ENCODE measurements at places on chromosomes 2 and 18.
A peak's percentile ranks its signal among the peaks of the same experiment; 100 is the strongest.

DNA sequence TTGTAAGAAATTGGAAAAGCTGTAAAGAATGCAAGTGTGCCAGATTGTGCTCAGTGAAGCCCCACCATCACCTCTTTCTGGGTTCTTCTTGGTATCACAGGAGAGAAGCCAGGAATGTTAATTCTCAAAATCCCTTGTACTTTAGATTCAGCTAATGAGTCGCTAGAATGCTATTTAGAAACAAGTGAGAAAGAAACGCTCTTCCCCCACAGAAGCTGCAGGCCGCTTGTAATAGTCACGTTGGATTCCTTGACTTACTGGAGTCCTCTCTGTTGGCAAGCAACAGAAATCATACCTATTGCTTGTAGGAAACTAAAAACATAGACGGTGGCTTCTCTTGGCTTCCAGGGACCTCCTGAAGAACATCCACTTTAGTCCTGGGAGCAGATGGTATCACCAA is 375.6 kb upstream of the LRATD1 start:
- DNase-seq = no peak

- DNase-seq = no peak
Measured at GRCh38 chr2:113084249-113085000, 16.7 kb downstream of the IL1F10 start.

DNA sequence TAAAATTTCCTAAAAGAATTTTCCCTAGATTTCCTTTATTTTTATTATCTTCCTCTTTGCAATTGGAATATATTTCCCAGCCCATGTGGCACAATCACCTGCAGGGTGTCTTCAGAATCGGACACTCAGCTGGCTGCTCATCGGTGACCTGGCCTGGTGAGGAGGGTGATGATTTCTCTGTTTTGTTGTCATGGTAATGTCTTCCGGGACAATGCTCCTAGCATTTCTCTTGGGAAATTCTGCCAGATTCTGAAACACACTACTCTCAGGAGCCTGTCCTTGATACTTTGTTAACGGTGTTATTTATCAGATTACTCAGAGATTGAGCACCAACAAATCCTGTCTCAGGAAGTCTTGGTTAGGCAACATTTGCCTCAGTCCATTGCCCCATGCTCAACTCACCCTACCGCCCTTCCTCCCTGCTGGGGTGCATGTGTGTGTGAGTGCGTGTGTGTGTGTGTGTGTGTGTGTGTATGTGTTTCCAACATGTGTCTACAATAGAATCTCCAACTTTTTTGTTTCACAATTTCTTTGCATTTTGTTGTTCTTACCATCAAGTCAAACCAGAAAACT is 70.3 kb downstream of the MYT1L start:
- DNase-seq = no peak

- no peak for DNase-seq
Measured at GRCh38 chr2:55885127-55885943, 38.2 kb downstream of the EFEMP1 start.

DNA sequence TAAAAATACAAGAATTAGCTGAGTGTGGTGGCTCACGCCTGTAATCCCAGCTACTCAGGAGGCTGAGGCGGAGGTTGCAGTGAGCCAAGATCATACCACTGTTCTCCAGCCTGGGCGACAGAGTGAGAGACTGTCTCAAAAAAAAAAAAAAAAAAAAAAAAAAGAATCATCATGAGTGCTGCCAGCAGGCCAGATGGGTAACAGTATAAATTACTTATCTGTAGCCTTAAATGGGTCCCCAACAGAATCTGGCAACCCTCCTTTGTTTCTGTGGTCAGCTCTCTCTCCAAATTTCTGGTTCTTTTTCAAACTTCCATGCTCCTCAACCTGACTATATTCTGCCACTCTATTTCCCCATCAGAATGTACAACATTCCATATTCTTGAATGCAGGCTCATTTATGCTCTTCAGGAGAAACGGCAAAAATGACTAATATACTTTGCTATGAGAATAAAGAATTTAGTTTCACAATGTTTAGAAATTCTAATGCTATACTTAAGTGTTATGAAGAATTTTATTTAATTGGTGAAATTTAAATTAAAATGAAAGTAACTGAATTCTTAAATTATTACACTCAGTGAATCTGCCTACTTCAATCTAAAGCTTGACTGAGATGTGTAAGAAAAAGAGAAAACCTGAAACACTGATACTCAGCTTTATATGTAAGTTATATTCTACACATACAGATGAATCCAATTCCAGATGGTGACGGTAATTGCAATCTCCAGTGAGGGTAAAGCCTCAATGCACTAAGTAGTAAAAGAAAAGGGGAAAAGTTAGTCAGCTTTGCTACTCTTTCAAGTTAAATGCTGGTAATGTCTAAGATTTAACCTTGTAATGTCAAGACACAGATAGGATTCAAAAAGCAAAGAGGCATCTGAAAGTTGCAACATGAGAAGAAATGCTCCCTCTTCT is 24.8 kb downstream of the LPIN2 start:
- peak; percentile 25 for DNase-seq

DNA sequence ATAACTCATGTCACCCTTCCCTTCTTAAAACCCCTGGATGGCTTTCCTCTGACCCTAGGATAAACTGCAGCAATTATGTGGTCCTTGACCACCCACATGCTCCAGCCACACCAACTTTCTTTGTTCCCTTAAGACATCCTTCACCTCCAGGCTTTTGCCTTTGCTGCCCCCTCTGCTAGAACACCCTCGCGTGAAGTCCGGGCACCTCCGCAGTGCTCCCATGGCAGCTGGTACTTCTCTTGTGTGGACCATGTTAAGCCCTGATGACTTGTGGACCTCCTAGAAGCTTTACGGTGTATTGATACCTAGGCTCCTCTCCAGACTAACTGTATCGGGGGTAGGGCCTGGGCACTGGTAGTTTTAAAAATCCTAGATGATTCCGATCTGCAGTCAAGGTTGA is 824 bp upstream of the ABHD1 start:
- no peak for DNase-seq

GRCh38 chr2:85998071-85998991 is 107.4 kb downstream of the POLR1A start:
- peak; percentile 49 for DNase-seq

DNA sequence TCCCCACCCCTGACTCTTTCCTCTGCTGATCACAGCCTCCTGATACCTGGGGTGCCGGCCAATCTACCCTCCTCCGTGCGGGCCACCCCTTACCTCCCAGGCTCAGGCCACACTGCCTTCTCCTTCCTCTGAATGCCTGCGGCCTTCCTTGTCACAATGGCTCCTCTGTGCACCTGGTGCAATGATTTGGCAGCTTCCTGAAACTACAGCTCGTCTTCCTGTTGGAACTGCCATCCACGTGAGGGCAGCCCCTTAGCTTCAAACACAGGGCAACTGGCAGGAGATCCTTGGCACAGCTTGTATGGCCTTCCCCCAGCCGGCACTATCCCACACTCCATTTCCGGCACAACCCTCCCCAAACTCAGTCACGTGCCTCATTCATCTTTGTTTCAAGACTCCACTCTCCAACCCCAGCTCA is 69.0 kb downstream of the STPG4 start:
- DNase-seq = no peak

- DNase-seq = no peak
Measured at GRCh38 chr2:237860273-237860935, 981 bp downstream of the RAMP1 start.

DNA sequence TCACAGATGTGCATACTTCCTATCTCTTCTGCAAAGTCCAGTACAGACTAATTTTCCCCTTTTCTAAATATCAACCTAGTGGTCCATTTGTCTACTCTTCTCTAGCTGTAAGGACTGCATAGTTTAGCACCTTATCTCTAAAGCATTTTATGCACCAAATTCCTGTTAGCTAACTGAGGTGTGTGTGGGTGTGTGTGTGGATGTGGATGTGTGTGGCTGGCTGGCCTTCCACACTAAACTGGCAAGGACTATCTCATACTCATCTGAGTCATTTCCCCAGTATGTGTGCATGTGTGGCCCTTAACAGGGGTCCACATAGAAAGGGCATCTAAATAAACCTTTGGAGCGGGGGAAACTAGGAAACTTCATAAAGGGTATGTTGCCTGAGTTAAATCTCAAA is 139.6 kb downstream of the TTC32 start:
- DNase-seq = no peak

DNA sequence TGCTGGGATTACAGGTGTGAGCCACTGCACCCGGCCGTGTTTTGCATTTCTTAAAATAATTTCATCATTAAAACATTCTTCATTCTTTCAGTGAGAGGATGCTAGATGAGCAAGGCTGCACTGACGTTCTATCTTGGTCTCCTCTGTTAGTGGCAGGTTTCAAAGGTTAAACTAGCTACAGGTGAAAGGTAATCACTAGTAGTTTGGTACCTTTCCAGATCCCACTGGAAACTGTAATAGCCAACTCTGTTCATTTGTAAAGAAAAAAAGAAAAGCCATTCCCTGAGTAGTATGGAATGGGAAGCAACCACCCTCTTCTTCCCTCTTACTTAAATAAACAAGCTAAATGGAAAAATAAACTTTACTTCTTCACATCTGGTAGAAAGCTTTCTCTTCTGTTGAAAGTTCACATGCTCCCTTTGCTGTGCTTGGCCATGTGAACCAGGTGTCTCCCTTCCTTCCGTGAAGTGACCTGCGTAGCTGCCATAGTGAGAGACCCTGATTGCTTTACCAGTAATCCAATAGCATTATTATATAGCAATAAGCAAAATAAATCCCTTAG is 94.0 kb downstream of the GREB1L start:
- DNase-seq = no peak

- peak; percentile 34 for DNase-seq
Measured at GRCh38 chr2:62014102-62014501, 108.6 kb downstream of the COMMD1 start.

- no peak for DNase-seq
Measured at GRCh38 chr18:31656754-31657153, 27.6 kb downstream of the B4GALT6 start.

GRCh38 chr2:239392072-239392357 is 8.8 kb downstream of the HDAC4 start:
- DNase-seq = no peak

- DNase-seq = no peak
Measured at GRCh38 chr2:147560810-147561535, 283.9 kb upstream of the ACVR2A start.

DNA sequence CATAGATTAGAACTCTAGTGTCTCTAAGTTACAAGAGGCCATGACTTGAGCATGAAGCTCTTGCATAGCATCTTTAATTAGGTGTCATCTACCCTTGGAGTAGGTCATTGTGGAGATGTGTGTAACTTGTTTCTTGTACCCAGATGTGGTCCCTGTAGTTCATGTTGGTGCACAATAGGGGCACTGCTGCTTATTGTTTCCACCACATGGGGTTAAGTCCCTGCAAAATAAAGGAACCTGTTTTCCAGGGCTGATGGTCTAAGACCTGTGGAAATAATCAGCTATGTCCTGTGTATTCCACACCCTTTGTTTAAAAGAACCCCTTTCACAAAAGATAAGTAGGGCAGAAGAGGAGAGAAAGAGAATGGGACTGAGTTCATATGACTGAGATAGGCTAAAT is 28.6 kb downstream of the ASXL3 start:
- no peak for DNase-seq

GRCh38 chr2:147320146-147320545 is 524.7 kb upstream of the ACVR2A start:
- DNase-seq = no peak

DNA sequence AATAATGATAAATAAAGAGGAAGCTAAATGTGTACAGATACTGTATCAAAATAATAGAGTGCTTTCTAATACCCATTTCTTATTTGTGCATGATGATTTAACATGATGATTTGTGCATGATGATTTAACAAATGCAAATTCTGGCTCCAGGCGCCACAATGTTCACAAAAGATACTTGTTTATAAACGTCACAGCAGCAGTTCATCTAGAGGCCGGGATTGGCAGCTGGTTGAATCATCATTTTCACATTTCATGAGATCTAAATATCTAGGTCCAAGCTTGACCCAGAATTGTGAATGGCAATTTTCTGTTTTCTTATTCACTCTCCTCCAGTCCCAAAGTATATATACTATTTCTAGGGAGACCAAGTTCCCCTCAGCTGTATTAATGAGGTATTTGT is 322.0 kb downstream of the SUCLG1 start:
- DNase-seq = no peak

DNA sequence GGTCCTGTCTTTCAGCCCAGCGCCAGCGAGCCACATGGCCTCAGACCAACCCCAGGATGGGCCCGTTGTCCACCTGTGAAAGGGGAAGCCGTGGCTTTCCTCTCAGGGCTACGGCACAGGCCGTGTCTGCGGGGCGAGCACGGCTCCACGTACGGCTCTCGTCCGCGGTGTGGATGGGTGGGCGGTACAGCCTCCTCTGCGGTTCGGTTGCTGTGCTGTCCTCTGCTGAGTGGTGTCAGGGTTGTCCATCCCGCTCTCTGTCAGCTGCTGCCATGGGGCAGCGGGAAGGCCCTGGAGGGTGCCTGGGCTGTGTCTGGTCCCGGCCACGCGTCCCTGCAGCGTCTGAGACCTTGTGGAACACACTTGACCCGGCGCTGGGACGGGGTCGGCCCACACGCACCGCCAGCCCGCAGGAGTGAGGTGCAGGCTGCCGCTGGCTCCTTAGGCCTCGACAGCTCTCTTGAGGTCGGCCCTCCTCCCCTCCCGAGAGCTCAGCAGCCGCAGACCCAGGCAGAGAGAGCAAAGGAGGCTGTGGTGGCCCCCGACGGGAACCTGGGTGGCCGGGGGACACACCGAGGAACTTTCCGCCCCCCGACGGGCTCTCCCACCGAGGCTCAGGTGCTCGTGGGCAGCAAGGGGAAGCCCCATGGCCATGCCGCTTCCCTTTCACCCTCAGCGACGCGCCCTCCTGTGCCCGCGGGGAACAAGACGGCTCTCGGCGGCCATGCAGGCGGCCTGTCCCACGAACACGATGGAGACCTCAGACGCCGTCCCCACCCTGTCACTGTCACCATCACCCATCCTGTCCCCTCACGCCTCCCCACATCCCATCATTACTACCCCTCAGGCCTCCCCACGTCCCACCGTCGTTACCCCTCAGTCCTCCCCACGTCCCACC is 128.7 kb downstream of the NFATC1 start:
- no peak for DNase-seq

- no peak for DNase-seq
Measured at GRCh38 chr18:77486985-77487384, 237.3 kb downstream of the GALR1 start.

DNA sequence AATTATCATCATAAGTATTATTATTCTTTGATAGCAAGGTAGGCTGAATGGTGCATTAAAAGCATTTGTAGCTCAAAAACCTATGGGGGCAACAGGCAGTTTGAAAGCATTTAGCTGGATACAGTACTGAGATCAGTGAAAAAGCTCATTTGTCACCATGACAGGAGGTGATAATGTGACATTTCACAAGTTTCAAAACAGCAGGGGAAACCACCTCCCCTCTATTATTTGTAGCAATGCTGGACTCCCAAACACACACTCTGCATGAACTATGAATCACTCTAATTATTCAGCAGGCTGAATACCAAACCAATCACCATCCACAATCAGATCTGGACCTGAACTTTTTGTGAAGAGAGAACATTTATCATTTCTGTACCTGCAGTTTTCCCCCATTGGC is 63.4 kb downstream of the MYO5B start:
- no peak for DNase-seq

GRCh38 chr2:154447727-154448418 is 250.6 kb upstream of the KCNJ3 start:
- DNase-seq = no peak

GRCh38 chr2:234472155-234472554 is 24.7 kb downstream of the ARL4C start:
- no peak for DNase-seq

Data from AG09319 (cell line).